Stimulated activated naive CD8-positive, alpha-beta T cell treated with anti-CD3 and anti-CD28 coated beads, Interleukin-15, amount 100 ng/mL, for 72 hours (primary cell): ENCODE measurements at places on chromosomes 1 and 21.

DNA sequence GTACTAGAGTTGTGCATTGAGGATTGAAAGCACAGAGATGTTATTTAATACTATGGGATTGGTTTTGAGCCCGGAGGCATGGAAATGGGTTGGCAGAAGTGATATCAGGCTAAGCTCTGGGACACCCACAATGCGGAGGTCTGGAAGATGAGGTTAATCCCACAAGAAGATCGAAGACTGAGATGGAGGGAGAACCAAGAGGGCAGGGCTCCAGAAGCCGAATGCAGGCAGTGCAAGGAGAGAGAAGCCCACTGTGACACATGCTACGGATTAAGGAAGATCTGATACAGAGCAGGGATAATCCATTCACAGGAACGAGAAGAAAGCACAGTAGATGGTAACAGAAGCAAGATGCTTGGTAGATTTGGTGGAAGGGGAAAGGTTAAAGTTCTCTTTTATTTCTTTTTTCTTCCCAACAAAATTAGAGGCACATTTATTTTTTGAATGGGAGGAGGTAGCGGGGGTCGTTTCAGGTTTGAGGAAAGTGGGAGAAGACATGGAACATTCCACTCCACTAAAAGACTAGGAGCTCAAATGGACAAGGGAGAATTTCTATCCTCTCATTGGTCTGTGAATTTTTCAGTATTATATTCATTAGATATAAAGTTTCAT lies 113.2 kb downstream of the NCAM2 start:
- no peak for DNase-seq

DNA sequence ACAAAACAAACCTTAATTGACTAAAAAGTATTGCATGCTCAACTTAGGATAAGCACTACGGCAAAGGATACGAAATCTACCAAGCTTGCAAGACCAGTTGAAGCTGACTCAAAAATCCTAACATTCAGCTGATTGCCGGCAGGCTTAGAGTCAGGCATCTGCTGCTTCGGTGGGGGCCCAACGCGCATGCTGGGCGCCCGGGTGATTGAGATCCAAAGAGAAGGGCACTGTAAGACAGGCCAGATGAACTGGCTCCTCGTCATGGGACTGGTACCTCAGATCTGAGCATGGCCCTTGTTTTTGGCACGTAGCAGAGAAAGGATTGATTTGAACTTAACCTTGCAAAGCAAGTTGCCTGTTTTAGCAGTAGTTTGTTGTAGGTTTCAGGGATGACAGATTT lies 86.6 kb downstream of the PRDM2 start:
- DNase-seq = no peak

- peak; percentile 21 for DNase-seq
Measured at GRCh38 chr1:208238710-208239472, 5.3 kb downstream of the PLXNA2 start.

GRCh38 chr1:20729155-20729931 lies 3.2 kb downstream of the SH2D5 start:
- no peak for DNase-seq
